ENCODE measurements at places on chromosomes 5 and 9.
A peak's percentile ranks its signal among the peaks of the same experiment; 100 is the strongest.

GRCh38 chr5:3010301-3010952 is 258.9 kb upstream of the IRX2 start:
- DNase-seq: no peak

GRCh38 chr5:6710551-6711318 is 2.5 kb upstream of the TENT4A start:
- no peak for DNase-seq

- DNase-seq: peak; percentile 93
These were observed 85.2 kb upstream of the TNC start for GRCh38 chr9:115202960-115203751.

DNA sequence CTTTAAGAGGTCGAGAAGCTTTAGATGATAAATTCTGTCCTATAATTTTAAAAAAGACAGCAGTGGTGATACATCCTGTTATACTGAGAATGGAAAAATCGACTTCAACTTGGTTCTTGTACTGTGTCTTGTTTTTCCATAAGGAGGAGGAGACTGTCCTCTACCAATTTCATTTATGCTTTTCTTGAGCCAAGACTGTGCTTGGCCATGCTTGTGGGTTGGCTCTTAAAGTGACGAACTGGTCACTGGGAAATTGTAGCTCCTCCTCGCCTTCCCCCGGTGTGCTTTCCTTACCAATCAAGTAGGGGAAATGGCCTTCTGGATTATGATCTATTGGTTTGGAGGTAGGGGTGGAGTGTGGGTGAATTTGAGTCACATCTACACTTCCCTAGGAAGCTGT is 67.1 kb upstream of the HSPB3 start:
- no peak for DNase-seq

- peak; percentile 1 for DNase-seq
These were observed 88.4 kb downstream of the CCDC171 start for GRCh38 chr9:15641291-15641690.

GRCh38 chr5:144004146-144004545 is 166.3 kb downstream of the YIPF5 start:
- no peak for DNase-seq

- DNase-seq: no peak
These were observed 140.1 kb downstream of the ST8SIA4 start for GRCh38 chr5:100762995-100763394.

GRCh38 chr9:135902655-135903357 is 4.5 kb downstream of the CAMSAP1 start:
- no peak for DNase-seq
